ENCODE measurements at places on chromosomes 16 and 17.

DNA sequence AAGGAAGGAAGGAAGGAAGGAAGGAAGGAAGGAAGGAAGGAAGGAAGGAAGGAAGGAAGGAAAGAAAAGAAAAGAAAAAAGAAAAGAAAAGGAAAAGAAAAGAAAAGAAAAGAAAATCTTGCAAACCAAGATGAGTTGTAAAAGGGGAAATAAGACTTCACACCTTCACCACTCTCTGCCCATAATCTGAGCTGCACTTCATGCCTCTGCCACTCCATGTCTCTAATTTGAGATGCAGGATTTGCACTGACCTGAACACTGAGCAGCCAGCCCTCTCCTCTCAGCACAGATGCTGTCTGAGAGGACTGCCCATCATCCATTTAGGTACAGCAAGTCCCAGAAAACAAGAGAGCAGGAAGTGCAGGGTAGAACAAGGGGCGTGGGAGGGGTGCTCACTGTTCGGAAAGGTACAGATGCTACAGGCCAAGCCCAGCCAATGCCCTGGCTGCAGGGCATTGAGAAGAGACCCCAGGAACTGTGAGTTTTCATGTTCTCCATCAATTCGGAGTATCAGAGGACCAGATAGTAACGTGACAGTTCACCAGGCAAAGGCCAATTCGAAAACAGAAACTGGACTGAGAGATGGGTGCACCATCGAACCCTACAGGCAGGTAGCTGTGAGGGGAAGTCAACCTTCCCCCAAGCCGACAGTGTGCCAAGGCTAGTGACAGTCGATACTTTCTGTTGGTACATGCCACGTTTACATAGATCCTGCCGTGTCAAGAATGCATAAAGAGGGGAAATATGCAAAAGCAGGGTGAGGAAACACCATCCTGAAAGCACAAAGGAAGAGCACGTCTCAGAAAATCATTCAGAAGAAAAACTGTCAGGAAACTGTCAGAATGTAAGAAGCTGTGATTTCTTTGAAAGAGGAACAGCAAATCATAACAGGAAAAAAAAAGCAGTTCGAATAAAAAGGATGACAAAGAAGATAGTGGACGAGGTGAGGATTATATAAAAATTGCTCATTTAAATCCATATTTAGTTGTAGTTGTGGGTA is 142.0 kb upstream of the RCVRN start:
- DNase-seq, result no peak

- DNase-seq, result peak; percentile 31
These were observed 20.9 kb upstream of the CLEC18A start for GRCh38 chr16:69930117-69930776.

DNA sequence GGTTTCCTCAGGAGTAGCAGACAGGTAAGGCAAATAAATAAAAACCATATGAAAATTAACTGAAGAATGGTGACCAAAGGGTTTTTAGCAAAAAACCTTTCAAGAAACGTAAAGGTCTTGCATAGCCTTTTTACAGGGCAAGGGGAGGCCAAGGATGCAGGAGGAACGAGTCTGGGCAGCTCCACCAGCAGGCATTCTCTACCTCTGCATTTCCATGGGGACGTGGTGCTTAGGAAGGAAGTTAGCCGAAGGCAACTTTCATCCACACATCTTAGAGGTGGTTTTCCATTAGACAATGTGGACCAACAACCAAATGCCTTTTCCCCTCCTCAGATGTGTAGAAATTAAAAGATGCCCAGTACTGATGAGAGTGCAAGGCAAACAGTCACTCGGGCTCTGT is 20.7 kb downstream of the TOM1L2 start:
- no peak for DNase-seq

DNA sequence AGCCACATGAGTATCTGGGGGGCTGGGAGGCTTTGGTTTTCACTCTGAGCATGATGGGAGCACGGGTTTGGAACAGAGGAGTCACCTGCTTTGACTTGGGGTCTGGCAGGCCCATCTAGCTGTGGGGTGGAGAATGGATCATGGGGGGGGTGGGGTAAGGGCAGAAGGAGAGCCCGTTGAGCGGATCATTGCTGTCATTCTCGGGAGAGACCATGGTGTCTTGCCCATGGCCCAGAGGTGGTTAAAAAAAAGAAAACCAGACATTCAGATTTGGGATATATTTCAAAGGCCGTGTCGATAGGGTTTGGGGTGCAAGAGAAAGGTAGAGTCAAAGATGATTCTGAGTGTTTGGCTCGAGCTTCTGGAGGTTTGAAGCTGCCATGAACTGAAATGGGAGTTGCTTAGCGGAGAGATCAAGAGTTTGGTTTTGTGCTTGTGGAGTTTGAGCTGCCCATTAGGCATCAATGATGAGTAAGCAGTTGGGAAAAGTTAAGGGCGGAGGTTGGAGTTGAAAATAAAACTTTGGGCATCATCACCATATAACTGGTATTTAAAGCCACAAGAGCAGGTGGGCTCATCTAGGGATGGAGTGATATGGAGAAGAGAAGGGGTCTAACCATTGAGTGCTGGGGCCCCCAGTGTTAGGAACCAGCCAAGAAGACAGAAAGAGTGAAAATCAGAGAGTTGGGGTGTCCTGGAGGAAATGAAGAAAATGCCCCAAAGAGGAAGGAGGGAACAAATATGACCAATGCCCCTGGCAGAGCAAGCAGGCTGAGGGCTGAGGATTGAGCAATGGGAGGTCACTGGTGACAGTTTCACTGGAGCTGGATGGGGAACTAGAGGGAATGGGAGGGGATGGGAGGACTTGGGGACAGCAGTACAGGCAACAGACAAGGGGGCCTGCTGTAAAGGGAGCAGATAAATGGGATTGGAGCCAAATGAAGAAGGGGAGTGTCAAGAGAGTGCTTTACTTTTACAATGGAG is 1.9 kb downstream of the NOD2 start:
- peak; percentile 92 for DNase-seq

- no peak for DNase-seq
These were observed 33.4 kb downstream of the CDH13 start for GRCh38 chr16:82660075-82660645.

DNA sequence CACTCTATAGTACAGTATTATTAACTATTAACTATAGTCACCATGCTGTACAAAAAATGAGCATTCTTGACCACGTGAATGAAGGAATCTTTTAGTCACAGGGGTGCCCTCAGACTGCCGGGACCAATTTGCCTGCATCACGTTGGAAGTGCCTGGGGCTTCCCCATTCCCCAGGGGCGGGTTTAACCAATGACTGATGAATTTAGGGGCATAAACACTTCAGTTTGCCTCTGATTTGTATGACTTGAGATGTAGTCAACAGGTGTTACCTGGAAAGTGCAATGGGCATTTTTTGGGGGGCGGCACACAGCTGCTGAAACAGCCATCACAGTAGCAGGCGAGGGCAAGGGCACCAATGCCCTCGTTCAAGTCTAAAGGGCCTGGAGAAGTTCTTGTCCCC is 8.7 kb upstream of the PYY start:
- DNase-seq, result no peak

DNA sequence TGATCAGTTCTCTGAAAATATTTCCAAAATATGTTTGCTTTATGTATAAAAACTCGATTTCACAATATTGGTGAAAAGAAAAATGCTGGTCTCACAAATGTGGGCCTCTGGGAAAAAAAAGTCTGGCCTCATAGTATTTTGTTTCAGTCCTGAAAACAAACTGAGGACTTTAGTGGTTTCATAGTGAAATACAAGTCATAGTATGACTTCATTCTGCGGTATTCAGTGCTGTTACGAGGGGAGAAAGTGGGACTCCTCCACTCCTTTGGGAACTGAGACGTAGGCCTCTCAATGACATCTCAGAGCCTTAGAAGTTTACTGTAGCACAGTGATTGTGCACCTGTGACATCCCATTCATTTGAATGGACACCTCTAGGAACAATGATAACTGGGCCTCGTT is 56.0 kb downstream of the CYB561 start:
- DNase-seq, result peak; percentile 53

DNA sequence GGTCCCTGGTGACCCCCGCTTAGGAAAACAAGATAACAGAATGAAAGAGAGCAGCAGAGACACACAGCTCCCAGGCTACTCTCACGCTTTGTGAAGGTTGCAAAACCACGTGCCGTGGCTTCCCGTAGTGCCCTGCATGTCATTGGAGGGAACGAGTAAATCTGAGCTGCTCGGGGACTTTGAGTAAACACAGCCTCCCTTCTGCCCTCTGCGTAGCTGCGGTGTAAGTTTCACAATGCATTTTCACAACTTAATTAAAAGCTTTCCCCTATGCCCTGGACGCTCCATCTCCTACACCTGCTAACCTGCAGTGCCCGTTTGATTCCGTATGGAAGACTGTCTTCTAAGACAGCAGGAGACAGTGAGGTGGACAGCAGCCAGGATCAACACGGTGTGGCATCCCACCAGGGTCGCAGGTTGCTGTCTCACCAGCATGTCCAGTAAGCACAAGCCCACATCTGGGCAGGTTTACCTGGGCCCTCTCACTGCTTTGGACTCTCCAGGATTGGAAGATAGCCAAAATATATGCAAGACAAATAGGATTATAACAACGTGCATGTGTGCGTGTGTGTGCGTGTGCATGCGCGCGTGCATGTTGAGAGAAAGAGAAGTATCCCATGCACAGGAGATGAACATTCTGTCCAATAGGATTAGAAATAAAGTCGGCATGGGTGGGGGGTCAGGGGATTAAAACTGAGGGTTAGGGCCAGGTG is 116.4 kb upstream of the RCVRN start:
- DNase-seq, result peak; percentile 83

GRCh38 chr16:74625500-74626350 is 18.8 kb upstream of the GLG1 start:
- no peak for DNase-seq

DNA sequence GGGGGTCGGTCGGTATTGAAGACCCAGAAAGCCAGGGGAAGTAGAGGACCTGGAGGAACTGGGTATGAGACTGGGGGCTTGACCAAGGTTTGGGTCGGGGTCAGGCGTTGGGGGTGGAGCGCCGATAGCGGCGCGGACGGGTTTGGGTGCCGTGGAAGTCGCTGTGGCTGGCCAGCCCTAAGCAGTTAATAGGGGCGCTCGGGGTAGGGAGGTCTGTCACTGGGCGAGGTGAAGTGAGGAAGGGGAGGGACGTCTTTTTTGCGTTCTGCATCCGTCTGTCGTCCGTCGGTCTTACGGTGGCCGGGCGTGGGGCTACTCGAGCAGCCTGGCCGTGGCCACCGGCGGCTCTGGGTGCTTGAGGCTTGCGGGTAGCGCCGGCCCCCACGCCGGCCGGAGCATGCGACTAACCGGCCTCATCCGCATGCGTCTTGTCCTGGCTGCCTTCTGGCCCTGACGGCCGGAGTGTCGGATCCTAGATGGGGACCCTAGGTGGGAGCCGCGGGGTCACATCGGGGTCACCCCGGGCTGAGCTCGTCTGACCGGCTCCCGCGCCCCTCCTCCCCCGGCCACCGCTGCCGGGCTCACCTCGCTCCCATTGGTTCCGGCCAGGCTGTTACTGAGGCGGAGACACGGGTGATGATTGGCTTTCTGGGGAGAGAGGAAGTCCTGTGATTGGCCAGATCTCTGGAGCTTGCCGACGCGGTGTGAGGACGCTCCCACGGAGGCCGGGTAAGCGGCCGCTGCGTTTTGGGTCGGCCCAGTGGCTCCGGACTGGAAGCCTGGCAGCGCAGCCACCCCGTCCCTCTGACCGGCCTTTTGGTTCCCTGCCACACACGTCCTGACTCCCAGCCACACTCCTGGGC is 10.3 kb upstream of the TMEM88 start:
- peak; percentile 92 for DNase-seq

- no peak for DNase-seq
These were observed at the start of gene GRB7 for GRCh38 chr17:39737760-39738567. TSS of gene GRB7 (plus strand) at chr17:39737938. CDS start at chr17:39742302, 4,364 bp downstream.
